ENCODE measurements at places on chromosomes 3 and 15.
A peak's percentile ranks its signal among the peaks of the same experiment; 100 is the strongest.

GRCh38 chr15:75149867-75150709 lies 51.6 kb upstream of the C15orf39 start:
- no peak for DNase-seq

GRCh38 chr3:158775426-158776410 lies 26.1 kb upstream of the MFSD1 start:
- no peak for DNase-seq

DNA sequence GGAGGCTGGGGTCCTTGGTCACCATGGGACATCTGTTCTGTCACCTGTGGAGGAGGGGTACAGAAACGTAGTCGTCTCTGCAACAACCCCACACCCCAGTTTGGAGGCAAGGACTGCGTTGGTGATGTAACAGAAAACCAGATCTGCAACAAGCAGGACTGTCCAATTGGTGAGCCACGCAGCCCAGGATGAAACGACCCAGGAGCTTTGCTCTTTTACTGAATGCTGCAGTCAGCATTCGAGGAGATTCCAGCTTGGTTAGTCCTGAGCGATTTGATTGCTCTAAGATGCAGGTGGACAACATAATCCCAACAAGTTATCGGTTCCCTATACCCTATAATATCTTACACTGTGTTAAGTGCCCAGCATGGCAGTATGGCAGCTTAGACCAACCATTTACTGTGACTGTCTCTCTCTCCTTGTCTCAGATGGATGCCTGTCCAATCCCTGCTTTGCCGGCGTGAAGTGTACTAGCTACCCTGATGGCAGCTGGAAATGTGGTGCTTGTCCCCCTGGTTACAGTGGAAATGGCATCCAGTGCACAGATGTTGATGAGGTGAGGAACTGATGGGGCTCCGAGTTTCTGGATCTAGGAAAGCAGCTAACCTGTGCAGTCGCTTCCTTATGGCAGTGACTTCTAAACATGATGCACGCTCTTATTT lies 7.8 kb downstream of the THBS1 start:
- no peak for DNase-seq

DNA sequence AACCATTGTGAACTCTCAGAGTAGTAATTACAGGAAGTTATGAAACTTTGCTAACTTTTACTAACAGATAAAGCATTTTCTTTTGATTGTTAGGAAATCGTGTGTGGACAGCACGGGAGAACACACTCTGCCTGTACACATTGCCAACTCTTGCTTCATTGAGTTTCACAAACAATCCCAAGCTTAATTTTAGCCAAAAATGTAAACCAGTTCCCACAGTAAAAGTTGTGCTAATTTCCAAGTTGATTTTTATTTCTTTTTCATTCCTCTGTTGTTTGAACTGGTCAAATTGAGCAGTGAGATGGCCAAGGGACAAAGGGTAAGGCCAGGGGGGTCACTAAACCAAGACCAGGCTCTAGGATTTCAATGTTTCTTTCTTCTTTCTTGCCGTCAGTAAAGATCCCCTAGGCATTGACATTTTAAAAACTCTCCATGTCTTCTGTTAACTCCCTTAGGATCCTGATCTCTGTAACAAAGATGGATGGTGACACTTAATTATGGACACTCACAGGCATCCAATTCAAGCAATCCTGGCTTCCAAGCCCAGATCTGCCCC lies 414.9 kb downstream of the RBMS3 start:
- no peak for DNase-seq

- peak; percentile 38 for DNase-seq
Measured at GRCh38 chr3:9902372-9903237, at the start of gene IL17RE. TSS of gene IL17RE (plus strand) at chr3:9902848. CDS start at chr3:9902933, 85 bp downstream.

GRCh38 chr15:90881181-90881977 lies 2.9 kb upstream of the FES start:
- DNase-seq, result no peak

Data from activated CD8-positive, alpha-beta T cell treated with anti-CD3 and anti-CD28 coated beads, Interleukin-2, amount 10 ng/mL, durations not matched to agents 7 days and 5 days (primary cell).